Caco-2 (cell line): ENCODE measurements at places on chromosomes 13 and 19. TPM values are rescaled to one million over a fixed set of nuclear protein-coding genes. Genes with fewer than 3 reads are reported as not detected.

The ZNF547 gene
- 0.95 and 1.8 TPM in 2 replicates for total RNA-seq

The KANK3 gene
- total RNA-seq = 1.1 TPM in 2 replicates

The POU4F1 gene
- total RNA-seq = 7.3 and 8.1 TPM in 2 replicates

The FBXW9 gene
- 8.3 and 10.6 TPM in 2 replicates for total RNA-seq
